ENCODE measurements at places on chromosomes 2 and 18.
A peak's percentile ranks its signal among the peaks of the same experiment; 100 is the strongest.

- peak; percentile 51 for DNase-seq
Observed at GRCh38 chr2:203650860-203651613, 55.4 kb upstream of the CD28 start.

- DNase-seq, result no peak
Observed at GRCh38 chr2:215299337-215299859, 12.5 kb upstream of the ATIC start.

DNA sequence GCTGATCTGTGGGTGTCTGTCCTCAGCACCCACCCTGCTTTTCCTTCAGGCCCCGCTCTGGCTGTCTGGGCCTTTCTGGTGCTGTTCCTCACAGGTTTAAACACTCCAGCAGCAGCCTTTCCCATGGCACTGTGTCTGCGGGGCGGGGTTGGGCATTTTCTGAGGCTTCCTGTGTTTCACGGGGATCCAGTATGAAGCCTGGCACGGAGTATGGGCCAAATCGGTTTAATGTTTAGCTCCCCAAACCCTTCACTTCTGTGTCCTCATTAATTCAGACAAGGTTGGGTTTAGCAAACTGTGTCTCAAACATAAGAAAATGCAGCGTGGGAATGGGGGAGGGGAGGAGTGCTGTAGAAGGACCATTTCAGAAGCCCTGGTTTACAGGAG, 44.9 kb downstream of the HPCAL1 start:
- DNase-seq, result no peak

- peak; percentile 79 for DNase-seq
Observed at GRCh38 chr2:179106676-179107428, 56.9 kb upstream of the CCDC141 start.

GRCh38 chr2:240962300-240963064, 35.9 kb upstream of the SNED1 start:
- DNase-seq, result no peak

DNA sequence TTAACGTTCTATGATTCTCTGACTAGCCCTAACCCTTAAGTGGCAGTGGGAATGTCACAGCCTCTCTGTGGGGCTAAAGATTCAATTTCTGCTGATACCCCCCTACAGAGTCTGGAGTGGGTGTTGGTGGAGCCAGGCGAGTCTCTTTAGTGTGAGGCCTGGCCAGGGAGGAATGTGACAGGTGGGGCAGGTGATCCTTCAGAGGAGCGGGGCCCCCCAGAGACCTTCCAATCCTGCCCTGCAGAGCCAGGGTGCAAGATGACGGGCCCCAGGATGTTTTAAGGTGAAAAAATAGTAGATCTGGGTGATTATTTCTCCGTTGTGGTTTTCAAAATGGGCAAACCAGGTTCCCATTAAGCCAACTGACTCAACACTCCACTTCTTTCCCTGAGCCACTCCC, 28.2 kb upstream of the DNMT3A start:
- DNase-seq, result no peak

DNA sequence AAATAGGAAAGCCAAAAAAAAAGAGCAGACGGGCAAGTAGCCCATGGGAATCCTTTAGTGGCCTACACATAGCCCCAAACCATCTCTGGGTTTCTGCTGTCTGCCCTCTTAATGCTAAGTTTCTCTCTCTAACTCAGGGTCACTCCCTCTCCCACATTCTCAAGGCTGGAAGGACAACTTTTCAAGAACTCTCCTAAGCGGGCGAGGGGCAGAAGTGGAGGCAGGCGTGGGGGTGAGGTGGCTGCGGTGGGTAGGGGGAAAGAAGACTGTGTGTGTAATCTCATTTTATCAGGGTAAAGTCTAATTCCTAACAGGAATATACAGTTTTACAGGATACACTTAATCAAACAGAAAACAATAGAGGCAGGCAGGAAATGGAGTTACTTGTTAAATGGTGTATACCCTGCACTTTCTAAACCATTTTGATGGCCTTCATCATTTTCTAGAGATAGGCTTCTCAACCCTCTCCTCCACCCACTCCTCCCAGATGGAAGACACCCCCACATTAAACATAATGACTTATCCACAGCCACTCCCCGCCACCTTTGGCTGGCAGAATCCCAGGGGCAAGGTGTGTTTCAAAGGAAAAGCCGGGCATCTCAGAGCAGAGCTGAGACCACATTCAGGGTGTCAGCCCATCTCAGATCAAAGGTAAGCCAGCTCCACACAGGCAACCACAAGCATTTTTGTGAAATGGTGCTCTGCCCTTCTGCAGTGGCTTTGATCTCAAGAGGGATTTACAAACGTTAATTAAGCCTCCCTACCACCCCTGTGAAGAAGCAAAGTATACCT, 6.8 kb downstream of the SMAD7 start:
- no peak for DNase-seq

DNA sequence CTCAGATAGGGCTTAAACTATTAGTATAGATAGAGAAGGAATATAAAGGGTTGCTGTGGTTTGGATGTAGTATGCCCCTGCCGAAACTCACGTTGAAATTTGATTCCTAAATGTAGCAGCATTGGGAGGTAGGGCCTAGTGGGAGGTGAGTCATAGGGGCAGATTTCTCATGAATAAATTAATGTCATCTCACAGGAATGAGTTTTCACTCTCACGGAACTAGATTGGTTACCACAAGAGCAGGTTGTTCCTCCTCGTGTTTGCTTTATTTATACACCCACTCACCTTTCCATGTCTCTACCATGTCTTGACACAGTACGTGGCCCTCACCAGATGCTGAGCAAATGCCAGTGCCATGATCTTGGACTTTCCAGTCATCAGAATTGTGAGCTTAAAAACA, 218.2 kb downstream of the RBM43 start:
- no peak for DNase-seq

DNA sequence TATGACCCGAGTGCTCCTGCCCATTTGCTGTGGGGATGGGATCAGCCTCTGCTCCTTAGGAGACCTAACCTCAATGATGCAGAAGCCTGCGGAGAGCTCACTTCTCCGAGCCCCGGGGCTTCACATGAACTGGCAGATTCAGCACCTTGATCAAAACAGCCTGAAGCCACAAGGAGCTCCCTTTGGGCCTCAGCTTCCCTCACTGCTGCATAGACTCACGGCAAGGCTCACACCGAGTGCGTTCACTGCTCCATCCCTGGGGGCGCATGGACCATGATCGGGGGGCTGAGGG, 33.0 kb downstream of the CRACDL start:
- no peak for DNase-seq

Measured in GM12865 (cell line).